Bronchial epithelial cell (primary cell): ENCODE measurements at places on chromosomes 2 and 18. TPM values are rescaled to one million over a fixed set of nuclear protein-coding genes. Genes with fewer than 3 reads are reported as not detected.

- no peak for DNase-seq
These were observed 62.1 kb upstream of the ZNF516 start for GRCh38 chr18:76557026-76557575.

DNA sequence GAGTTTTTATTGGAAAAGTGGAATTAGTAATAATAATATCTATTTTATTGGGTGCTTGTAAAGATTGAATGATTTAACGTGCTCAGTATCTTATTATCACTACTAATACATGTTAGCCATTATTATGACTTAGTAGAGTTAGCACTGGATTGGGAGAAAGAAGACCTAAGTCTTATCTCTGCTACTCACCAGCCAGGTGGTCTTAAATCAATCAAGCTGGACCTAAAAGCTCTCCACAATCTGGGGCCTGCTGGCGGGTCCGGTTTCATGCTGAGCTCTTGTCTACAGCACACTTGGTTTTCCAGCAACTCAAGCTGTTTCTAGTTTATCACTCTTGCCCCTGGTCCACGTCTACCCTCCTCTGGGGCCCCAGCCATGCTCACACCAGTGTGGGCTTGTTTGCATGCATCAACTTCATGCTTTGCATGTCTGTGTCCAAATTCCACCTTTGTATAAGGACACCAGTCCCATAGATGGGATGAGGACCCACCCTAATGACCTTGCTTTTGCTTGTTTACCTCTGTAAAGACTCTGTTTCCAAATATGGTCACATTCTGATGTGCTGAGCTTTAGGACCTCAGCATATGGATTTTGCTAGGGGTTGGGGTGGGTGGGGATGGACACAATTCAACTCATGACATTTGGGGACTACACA lies 363.1 kb downstream of the LPIN1 start:
- no peak for DNase-seq

- DNase-seq = peak; percentile 60
These were observed 5.8 kb downstream of the HDLBP start for GRCh38 chr2:241309684-241310117.

- no peak for DNase-seq
These were observed 18.4 kb downstream of the DNER start for GRCh38 chr2:229695961-229696360.

GRCh38 chr2:160252278-160252887 lies 52.3 kb upstream of the ITGB6 start:
- peak; percentile 59 for DNase-seq

GRCh38 chr2:105794926-105795574 lies 50.3 kb downstream of the NCK2 start:
- DNase-seq = no peak

DNA sequence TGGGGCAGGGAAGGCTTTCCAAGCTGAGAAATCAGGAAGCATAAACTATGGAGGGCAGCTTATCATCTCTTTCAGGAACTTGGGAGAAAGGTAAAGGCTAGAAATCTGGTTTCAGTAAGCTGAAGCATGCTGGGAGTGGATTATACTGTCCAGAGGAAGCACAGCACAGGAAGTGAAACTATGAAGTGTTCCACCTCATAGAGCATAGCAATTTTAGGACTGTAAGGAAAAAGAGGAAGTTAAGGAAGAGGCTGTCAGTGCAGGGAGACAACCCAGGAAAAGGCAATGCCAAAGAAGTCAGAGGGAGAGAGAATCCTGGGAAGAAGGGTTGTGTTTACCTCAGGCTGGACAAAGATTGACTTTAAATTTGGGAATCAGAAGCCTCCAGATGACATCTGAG lies 51.9 kb downstream of the EFEMP1 start:
- no peak for DNase-seq

XRCC5 gene
- 131 and 185 TPM in 2 replicates for total RNA-seq

PSMD1 gene
- total RNA-seq = 69.5 and 111 TPM in 2 replicates
